ENCODE measurements at places on chromosomes 4 and X.

GRCh38 chr4:28277931-28278330, 1417.3 kb downstream of the STIM2 start:
- DNase-seq, result no peak

- DNase-seq, result peak; percentile 71
These were observed 277.9 kb downstream of the ADGRA3 start for GRCh38 chr4:22237846-22238494.

- peak; percentile 24 for DNase-seq
These were observed 2.3 kb upstream of the METTL14 start for GRCh38 chr4:118682928-118683327.

DNA sequence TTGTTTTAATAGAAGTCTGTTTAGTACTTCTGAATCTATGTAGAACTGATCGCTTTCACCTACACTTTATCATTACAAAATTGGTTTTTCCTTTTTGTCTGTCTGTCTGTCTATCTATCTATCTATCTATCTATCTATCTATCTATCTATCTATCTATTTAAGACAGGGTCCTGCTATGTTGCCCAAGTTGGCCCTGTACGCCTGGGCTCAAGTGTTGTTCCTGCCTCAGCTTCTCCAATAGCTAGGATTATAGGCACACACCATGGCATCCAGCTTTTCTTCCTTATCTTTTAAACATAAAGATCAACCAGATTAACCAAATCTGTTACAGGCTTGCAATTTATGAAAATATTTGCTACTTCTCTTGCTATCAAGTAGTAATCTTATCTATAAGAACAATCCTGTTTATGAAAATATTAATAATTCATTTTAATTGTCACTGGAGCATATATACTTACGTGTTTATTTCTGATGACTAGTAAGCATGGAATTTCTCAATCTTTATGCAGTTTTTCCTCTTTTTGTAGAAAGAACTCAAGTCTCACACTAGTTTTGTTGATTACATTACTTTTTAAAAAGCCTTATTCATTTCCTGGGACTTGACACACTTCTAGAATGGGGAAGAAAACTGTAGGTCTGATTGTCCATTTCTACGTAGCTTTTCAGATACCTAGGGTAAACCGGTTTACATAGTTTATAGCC, 24.5 kb downstream of the KIAA0232 start:
- DNase-seq, result no peak

- no peak for DNase-seq
These were observed at the start of gene CRMP1 for GRCh38 chr4:5893004-5893580. CRMP1 (minus strand) TSS chr4:5893086; CDS start chr4:5892969, 117 bp downstream.
